CD4-positive, CD25-positive, alpha-beta regulatory T cell (primary cell): ENCODE measurements at places on chromosomes 2 and 18. TPM values are rescaled to one million over a fixed set of nuclear protein-coding genes. Genes with fewer than 3 reads are reported as not detected.

DNA sequence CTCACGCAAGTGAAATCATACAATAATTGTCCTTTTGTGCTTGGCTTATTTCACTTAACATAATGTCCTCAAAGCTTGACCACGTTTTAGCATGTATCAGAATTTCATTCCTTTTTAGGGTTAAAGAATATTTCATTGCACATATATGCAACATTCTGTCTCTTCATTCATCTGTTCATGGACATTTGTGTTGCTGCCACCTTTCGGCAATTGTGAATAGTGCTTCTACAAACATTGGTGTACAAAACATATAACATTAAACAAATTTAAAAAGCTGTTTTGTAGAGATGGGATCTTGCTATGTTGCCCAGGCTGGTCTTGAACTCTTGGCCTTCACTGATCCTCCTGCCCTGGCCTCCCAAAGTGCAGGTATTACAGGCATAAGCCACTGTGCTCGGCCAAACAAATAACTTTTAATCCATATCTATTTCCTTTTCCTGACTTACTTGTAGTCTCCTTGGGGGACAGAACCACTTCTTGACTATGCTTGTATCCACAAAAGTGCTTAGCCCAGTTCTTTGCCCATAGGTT, 209.3 kb downstream of the SLC4A3 start:
- H3K36me3 ChIP-seq, result no peaks in the 10 kb centered on the region
- H3K4me3 ChIP-seq, result no peak overlapping the region
- no peaks in the 10 kb centered on the region for H3K27me3 ChIP-seq
- DNase-seq, result no peak
- H3K27ac ChIP-seq, result no peak overlapping the region

The CCDC178 gene
- total RNA-seq, result not detected

GRCh38 chr18:62324917-62325805, at the start of gene TNFRSF11A:
TSS of gene TNFRSF11A (plus strand) at chr18:62325310. CDS start at chr18:62325353, 43 bp downstream.
- peak; percentile 74 for DNase-seq
- H3K4me1 ChIP-seq, result peaks cover 26% of the 10 kb centered on the region
- no peak within 1 kb of the TSS for H3K27ac ChIP-seq
- H3K36me3 ChIP-seq, result no peaks in the 10 kb centered on the region
- peak within 1 kb of the TSS; percentile 69 for H3K4me3 ChIP-seq

- DNase-seq, result no peak
- H3K4me3 ChIP-seq, result no peak overlapping the region
- no peak overlapping the region for H3K27ac ChIP-seq
- H3K27me3 ChIP-seq, result no peaks in the 10 kb centered on the region
Measured at GRCh38 chr2:179842498-179843153, 18.8 kb downstream of the ZNF385B start.

The MTCL1 gene
- 0.20 TPM for total RNA-seq

The PRSS56 gene
- total RNA-seq, result not detected

The EHD3 gene
- total RNA-seq, result 3.5 TPM

- DNase-seq, result no peak
- H3K27me3 ChIP-seq, result no peaks in the 10 kb centered on the region
- no peaks in the 10 kb centered on the region for H3K36me3 ChIP-seq
Measured at GRCh38 chr2:45935791-45936622, 284.5 kb downstream of the PRKCE start.

The SKOR2 gene
- not detected for total RNA-seq

DNA sequence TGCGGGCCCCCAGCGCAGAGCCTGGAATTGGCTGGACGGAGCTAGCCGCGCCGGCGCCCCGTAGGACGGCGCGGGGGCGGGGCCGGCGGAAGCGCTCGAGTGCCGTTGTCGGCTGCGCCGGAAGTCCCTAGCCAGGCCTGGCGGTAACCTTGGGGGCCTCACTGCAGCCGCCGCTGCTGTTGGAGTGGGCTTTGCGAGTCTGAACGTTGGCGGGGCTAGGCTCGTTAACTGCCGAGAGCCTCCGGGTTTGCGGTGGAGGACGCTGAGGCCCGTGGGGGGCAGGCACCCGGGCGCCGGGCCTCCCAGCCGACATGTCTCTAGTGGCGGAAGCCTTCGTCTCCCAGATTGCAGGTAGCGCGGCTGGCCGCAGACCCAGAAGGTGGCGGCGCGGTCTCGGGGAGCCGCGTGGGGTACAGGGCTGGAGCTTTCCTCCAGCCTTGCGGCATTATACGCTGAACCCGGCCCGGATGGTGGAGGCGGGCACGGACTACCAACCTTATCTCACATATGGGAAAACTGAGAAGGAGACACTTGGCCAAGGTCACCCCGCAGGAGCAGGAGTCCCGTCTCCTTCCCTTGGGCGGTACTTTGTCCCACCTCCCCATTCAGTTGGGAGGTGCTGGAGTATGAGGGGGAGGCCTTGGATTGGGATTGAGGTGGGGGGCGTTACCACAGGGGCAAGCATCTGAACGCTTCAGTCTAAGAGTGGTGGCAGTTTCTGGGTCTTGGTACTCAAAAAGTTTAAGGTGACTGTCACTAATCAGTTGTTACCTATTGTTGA, at the start of gene MTX2:
Gene MTX2 (plus strand): TSS at position 124 of the 781 bp plus-strand sequence. CDS start 188 bp downstream, at position 312.
- peak within 1 kb of the TSS; percentile 87 for H3K4me3 ChIP-seq
- peak; percentile 85 for DNase-seq
- H3K36me3 ChIP-seq, result no peaks in the 10 kb centered on the region
- peak within 1 kb of the TSS; percentile 68 for H3K27ac ChIP-seq
- peaks cover 7% of the 10 kb centered on the region for H3K27me3 ChIP-seq
- peaks cover 14% of the 10 kb centered on the region for H3K4me1 ChIP-seq

- H3K27me3 ChIP-seq, result peaks cover 5% of the 10 kb centered on the region
- H3K4me1 ChIP-seq, result no peaks in the 10 kb centered on the region
- no peak overlapping the region for H3K4me3 ChIP-seq
- no peak for DNase-seq
- H3K27ac ChIP-seq, result no peak overlapping the region
Measured at GRCh38 chr18:58586886-58587285, 42.0 kb downstream of the ALPK2 start.

The SLC38A11 gene
- total RNA-seq, result not detected

The IHH gene
- total RNA-seq, result not detected

- no peaks in the 10 kb centered on the region for H3K27me3 ChIP-seq
- H3K27ac ChIP-seq, result no peak overlapping the region
Measured at GRCh38 chr2:231764124-231764523, 17.0 kb downstream of the PDE6D start.

DNA sequence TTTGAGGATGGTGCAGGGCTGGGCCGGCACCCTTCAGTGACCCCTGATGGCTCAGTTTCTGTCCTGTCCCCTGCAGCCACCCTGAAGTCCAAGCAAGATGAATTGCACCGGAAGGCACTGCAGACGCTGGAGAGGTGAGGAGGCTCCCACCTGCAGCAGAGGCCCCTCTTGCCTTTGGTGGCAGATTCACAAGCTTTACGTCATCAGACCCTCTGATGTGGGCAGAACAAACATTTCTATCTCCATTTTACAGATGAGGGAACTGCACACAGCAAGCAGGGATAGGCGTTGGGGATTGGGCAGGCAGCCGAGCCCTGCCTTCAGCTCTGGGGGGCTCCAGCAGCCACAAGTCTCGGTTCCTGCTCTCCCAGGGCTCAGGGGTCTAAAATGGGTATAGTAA, 107.7 kb upstream of the MCFD2 start:
- H3K4me1 ChIP-seq, result no peaks in the 10 kb centered on the region
- no peak overlapping the region for H3K27ac ChIP-seq
- no peak for DNase-seq
- no peaks in the 10 kb centered on the region for H3K27me3 ChIP-seq
- peaks cover 86% of the 10 kb centered on the region for H3K36me3 ChIP-seq
- H3K4me3 ChIP-seq, result no peak overlapping the region

The LDLRAD4 gene
- total RNA-seq, result 207 TPM

The CTAGE1 gene
- not detected for total RNA-seq

The ZC3H6 gene
- 18.7 TPM for total RNA-seq

DNA sequence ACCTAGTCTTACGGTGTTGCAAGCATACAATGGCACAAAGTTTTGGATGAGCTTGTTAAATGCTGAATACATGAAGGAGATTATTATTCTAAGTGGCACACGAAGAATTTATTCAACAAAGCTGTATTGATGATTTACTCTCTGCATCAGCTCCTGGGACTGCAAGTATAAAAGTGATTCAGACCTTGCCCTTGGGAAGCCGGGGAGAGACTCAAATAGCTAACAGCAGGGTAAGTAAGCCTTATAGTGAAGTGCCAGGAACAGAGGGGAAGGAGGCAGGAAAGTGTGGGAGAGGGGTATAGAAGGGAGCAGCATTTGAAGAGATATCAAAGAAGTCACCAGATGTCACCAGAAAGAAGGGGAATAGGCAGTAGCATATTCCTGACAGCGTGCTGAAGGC, 115.4 kb downstream of the MCFD2 start:
- H3K27ac ChIP-seq, result no peak overlapping the region
- H3K27me3 ChIP-seq, result no peaks in the 10 kb centered on the region
- no peaks in the 10 kb centered on the region for H3K36me3 ChIP-seq
- no peak for DNase-seq
- no peak overlapping the region for H3K4me3 ChIP-seq
- no peaks in the 10 kb centered on the region for H3K4me1 ChIP-seq

DNA sequence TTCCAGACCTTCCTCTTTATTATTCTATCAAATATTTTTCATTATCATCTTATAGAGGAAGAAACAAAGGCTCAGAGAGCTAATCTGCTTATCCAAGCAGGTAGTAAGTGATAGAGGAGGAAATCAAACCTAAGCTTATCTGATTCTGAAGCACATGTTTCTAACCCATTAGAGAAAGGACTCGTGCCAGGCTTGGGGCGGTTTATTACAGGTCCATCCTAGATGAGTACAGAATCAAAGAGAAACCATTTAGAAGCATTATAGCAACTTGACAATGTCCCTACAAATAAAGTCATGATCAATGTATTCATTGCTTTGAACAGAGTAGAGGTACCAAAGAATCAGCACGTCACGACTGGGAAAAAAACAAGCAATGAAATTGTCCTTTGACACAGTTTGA, 303.0 kb downstream of the CYRIA start:
- H3K27me3 ChIP-seq, result no peaks in the 10 kb centered on the region
- H3K27ac ChIP-seq, result no peak overlapping the region
- no peak for DNase-seq
- H3K36me3 ChIP-seq, result no peaks in the 10 kb centered on the region

The KCNE4 gene
- total RNA-seq, result not detected

The UGT1A10 gene
- total RNA-seq, result not detected

DNA sequence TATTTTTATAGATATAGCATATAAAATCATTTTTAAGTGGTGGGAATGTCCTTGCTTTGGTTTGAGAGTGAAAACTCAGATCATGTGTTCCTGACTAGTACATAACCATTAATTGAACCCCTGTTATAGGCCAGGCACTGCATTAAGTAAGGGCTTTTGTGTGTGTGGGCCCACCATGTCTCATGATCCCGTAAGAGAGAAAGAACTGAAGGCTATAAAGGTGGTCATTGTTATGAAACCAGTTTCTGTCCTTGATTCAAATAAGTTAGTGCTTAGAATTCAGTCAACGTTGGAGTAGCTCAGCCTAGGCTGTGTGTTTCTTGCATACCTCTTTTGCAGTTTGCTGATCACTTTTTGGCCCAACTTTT, 91.5 kb downstream of the LIMS1 start:
- H3K27ac ChIP-seq, result no peak overlapping the region
- peaks cover 70% of the 10 kb centered on the region for H3K4me1 ChIP-seq
- peak overlapping the region; percentile 38 for H3K4me3 ChIP-seq
- H3K36me3 ChIP-seq, result peaks cover 2% of the 10 kb centered on the region
- no peaks in the 10 kb centered on the region for H3K27me3 ChIP-seq
- DNase-seq, result no peak

GRCh38 chr2:196468394-196468793, 171.1 kb upstream of the CCDC150 start:
- H3K4me1 ChIP-seq, result no peaks in the 10 kb centered on the region
- no peak for DNase-seq
- H3K27ac ChIP-seq, result no peak overlapping the region
- no peak overlapping the region for H3K4me3 ChIP-seq
- peaks cover 14% of the 10 kb centered on the region for H3K27me3 ChIP-seq
- H3K36me3 ChIP-seq, result no peaks in the 10 kb centered on the region

- no peaks in the 10 kb centered on the region for H3K4me1 ChIP-seq
- H3K4me3 ChIP-seq, result no peak overlapping the region
- peaks cover 4% of the 10 kb centered on the region for H3K27me3 ChIP-seq
- H3K27ac ChIP-seq, result no peak overlapping the region
- no peak for DNase-seq
- no peaks in the 10 kb centered on the region for H3K36me3 ChIP-seq
Measured at GRCh38 chr18:54241483-54241882, 17.0 kb upstream of the MBD2 start.

DNA sequence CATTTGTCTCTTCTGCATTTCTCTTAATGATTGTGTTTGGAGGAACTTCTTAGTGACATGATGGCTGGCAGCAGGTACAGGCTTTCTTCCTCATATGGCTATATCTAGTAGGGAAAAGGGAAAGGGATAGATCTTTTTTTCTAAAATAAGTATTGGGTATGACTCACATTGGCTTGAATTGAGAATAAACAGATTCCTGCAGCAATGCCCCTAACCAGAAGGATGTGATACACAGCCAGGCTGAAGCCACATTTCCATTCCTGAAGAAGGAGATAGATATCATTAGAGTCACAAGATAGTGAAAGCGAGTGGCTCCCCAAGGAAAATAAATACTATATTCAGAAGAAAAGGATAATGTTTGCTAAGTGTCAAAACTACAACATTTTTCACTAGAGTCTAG, 61.1 kb downstream of the VWC2L start:
- H3K4me1 ChIP-seq, result no peaks in the 10 kb centered on the region
- H3K36me3 ChIP-seq, result no peaks in the 10 kb centered on the region
- H3K27me3 ChIP-seq, result no peaks in the 10 kb centered on the region
- no peak overlapping the region for H3K27ac ChIP-seq
- no peak overlapping the region for H3K4me3 ChIP-seq

- no peaks in the 10 kb centered on the region for H3K27me3 ChIP-seq
- no peak for DNase-seq
- H3K4me1 ChIP-seq, result no peaks in the 10 kb centered on the region
- no peak overlapping the region for H3K27ac ChIP-seq
- H3K4me3 ChIP-seq, result no peak overlapping the region
- no peaks in the 10 kb centered on the region for H3K36me3 ChIP-seq
Measured at GRCh38 chr18:59610546-59611140, 86.6 kb downstream of the CCBE1 start.

The RBKS gene
- 25.3 TPM for total RNA-seq

DNA sequence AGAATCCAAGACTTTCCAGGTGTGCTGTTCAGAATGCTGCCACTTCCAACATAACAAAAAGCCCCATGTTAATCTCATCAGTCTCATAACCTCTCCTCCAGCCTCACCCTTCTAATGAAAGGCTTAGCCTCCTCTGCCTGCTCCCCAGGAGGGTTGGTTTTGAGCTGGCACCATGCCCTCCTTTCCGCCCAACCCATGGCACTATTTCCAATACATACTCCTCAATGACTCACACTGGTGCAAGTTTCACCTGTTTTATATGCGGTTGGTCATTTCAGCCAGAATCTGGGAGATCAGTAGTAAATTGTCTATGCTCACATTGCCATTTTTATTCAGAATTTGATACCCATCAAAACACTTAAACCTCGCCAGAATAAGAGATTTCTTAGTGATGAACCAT, 157.6 kb upstream of the NRP2 start:
- H3K27ac ChIP-seq, result no peak overlapping the region
- no peaks in the 10 kb centered on the region for H3K36me3 ChIP-seq
- H3K27me3 ChIP-seq, result no peaks in the 10 kb centered on the region
- no peak for DNase-seq
- no peak overlapping the region for H3K4me3 ChIP-seq
